ENCODE measurements at places on chromosomes 11 and 22. TPM values are rescaled to one million over a fixed set of nuclear protein-coding genes. Genes with fewer than 3 reads are reported as not detected.

TRIM49 gene
- total RNA-seq: not detected

TOMT gene
- not detected for total RNA-seq

SMTNL1 gene
- not detected for total RNA-seq

BIK gene
- 22.9 TPM for total RNA-seq

SPDYC gene
- not detected for total RNA-seq

SCN3B gene
- total RNA-seq: 0.57 TPM

NXPE4 gene
- total RNA-seq: not detected

ANKK1 gene
- 2.3 TPM for total RNA-seq

SMC1B gene
- not detected for total RNA-seq

MUC5AC gene
- total RNA-seq: not detected

SAA2 gene
- 37.6 TPM for total RNA-seq

MGAT3 gene
- not detected for total RNA-seq

TIMP3 gene
- 23.9 TPM for total RNA-seq

ASCL2 gene
- total RNA-seq: 0.21 TPM

ZBED5 gene
- 38.9 TPM for total RNA-seq

CCDC116 gene
- total RNA-seq: 0.07 TPM

IL10RA gene
- under 0.01 TPM for total RNA-seq

GNG3 gene
- total RNA-seq: not detected

COA4 gene
- 45.1 TPM for total RNA-seq

PTPN5 gene
- not detected for total RNA-seq

MAJIN gene
- not detected for total RNA-seq

MMP8 gene
- total RNA-seq: not detected

PATE2 gene
- total RNA-seq: not detected

TBX10 gene
- not detected for total RNA-seq

C11orf91 gene
- not detected for total RNA-seq

OR52A1 gene
- total RNA-seq: not detected

SAAL1 gene
- total RNA-seq: 17.2 TPM

OR52N4 gene
- total RNA-seq: not detected

RFPL1 gene
- not detected for total RNA-seq

PYGM gene
- total RNA-seq: 0.34 TPM

PANX3 gene
- not detected for total RNA-seq

CHADL gene
- 1.4 TPM for total RNA-seq

ZNF214 gene
- 2.1 TPM for total RNA-seq

PRDM11 gene
- total RNA-seq: 6.5 TPM

SHISA8 gene
- total RNA-seq: not detected

CASP5 gene
- 0.50 TPM for total RNA-seq

C11orf97 gene
- not detected for total RNA-seq

ACR gene
- 0.14 TPM for total RNA-seq

GALNT18 gene
- 14.4 TPM for total RNA-seq

LZTR1 gene
- 15.4 TPM for total RNA-seq

RAB30 gene
- total RNA-seq: 4.1 TPM

SCGB1D2 gene
- not detected for total RNA-seq

OR4C15 gene
- not detected for total RNA-seq

PGA5 gene
- not detected for total RNA-seq

OPCML gene
- total RNA-seq: not detected

OR51I1 gene
- total RNA-seq: not detected

CALCA gene
- not detected for total RNA-seq

HBE1 gene
- total RNA-seq: not detected

UCP3 gene
- 0.93 TPM for total RNA-seq

HBB gene
- total RNA-seq: not detected
